Stimulated activated CD4-positive, alpha-beta T cell treated with anti-CD3 and anti-CD28 coated beads, Interleukin-12 subunit alpha, Interleukin-12 subunit beta, amount 100 ng/mL, for 4 hours (primary cell): ENCODE measurements at places on chromosomes 16 and 17.
A peak's percentile ranks its signal among the peaks of the same experiment; 100 is the strongest.

DNA sequence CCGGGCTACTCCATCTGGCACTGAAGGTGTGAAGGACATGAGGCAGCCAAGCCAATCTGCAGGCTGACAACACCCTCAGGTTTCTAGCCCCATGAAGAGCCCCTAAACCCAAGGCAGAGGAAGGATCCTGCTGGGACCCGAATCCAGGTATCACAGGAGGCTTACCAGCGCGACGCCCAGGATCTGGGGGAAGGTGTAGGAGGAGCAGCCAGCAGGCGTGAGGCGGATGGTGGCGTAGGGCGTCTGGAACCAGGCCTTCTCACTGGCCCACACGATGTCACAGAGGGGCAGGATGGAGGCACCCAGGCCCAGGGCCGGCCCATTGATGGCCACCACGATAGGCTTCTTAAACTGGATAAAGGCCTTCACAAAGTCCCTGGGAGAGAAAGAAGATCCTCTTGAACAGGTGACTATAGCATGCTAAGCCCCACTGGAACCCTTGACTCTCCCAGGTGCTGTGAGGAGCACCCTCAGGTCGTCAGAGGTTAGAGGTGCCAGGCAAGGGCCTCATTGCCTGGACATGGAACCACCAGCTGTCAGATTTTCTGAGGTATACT is 71.7 kb downstream of the DYNLRB2 start:
- no peak for DNase-seq

DNA sequence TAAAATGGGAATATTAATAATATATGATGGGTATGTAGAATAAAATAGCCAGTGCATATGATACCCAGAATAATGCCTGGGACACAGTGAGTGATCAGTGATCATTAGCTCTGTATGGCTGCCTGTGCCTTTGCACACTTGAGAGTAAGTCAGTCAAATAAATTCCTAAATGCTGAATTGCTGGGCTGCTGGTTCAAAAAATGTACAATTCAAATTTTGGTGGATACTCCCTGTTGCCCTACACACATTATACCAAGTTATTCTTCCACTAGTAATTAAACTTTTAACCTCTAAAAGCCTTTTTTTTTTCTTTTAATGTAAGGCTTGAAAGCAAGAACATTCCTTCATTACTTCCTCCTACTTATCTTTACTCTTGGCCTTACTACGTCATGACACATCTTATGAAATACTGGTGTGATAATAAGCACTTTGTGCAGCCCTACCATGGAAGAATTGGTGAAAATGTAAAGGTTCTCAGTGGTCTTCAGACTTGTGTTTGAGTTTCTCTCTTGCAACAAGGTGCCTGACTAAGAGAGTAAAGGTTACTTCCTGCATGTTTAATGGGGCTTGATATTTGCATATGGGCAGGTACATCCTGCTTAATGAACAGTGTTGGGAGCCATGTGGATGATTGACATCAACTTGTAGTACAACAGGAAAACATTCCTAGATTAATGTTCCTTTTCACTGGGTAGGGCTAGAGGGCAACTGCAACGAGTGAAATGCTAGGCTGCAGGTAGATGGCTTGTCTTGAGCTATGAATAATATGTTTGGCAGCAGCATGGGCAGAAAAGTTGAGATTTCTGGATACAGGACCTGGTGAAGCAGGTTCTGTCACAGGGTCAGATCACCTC is 84.3 kb downstream of the PRKCA start:
- DNase-seq = no peak

DNA sequence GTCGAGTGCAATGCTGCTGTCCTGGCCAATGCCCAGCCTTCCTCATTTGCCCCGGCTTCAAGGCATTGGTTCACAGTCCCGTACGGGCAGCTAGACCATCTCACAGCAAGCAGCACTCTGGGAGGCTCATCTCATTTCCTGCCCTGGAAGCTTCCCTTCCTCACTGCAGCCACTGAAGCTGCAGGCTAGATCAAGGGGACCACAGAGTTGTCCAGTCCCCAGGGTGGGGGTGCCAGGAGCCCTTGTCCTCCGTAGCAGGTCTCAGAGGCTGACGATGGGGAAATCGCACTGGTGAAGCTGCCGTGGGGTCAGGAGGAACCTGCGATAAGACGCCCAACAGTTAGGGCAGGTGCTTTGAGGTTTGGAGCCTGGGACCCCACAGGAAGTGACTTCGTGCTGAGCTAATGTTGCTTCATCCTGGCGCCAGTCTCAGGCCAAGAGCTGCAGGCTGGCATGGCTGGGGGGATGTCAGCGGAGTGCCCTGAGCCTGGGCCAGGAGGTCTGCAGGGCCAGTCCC is at the start of gene SPNS3:
TSS of gene SPNS3 (plus strand) at position 426 of the 517 bp plus-strand sequence. CDS start at position 454, 28 bp downstream.
- peak; percentile 19 for DNase-seq

DNA sequence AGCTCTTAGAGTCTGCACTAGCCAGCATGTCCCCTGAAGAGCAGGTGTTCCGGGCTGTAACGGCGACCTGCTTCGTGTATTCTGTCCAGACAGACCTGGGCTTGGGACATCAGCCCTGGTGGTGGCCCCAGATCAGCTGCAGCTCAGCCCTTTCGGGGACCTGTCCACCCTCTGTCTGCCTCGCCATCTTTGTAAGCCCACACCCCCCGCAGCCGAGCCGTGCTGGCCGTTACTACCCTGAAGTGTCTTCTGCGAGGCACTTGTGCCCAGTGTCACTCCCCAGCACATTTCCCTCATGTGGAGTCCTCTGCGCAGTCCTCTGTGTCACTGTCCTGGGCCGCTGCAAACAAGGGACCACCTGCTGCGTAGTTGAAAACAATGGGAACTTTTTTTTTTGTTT is 10.4 kb downstream of the CARD14 start:
- DNase-seq = no peak

- DNase-seq = no peak
Measured at GRCh38 chr17:72697602-72698146, 394.8 kb downstream of the SLC39A11 start.

DNA sequence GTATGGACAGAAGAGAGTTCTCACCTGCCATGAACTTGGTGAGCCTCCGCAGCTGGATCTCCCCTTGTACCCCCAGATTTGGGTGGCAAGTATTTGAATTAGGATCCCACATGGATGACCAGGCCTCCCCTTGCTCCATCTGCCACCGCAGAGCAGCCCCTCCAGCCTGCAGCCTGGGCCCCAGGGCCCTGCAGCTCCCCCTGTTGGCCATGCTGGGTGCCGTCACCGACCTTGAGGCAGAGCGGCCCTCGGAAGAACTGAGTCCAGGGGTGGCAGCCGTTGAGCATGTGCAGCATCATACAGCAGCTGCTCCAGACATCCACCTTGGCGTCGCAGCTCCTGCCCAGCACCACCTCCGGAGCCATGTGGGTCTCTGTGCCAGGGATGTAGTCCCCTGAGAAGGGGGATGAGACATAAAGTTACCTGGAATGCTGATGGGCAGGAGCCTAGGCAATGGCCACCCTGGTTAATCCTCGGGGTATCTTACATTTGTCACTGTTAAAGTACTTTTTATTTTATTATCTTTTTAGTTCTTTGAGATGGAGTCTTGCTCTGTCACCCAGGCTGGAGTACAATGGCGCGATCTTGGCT is 9.0 kb upstream of the SPATA32 start:
- DNase-seq = peak; percentile 54

DNA sequence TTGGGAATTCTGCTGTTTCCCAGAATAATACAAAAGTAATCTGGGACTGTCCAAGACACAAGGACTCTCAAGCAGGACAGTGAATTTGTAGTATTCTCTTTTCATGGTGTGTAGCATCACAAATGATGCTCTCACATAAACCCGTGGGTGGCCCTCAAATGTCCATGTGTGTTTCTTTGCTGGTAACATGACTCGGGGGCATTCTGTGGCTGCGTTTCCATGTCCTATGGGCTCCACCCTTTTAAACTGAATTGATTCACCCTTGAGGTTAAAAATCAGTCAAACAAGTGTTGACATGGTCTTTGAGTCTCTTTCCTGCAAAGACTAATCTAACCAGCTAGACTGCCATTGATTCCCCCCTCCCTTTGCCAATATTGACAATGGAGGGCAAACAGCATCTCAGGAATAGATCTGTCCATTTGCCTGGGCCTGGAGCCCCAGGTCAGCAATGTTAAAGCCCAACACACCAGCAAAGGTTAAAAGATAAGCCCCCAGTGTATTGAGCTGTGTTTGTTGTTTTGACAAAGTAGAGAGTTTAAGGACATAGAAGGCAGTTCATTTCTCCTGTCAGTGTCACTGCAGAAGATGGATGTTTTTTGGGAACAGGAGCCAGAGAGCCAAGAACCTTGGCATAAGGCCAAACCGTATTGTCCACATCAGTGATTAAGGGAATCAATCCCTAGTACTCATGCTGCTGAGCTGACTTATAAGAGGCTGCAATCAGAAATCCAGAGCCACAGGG is 117.1 kb upstream of the COX10 start:
- no peak for DNase-seq
